Uterine smooth muscle cell (primary cell): ENCODE measurements at places on chromosomes 5 and 9. TPM values are rescaled to one million over a fixed set of nuclear protein-coding genes. Genes with fewer than 3 reads are reported as not detected.

Gene ENTPD2
- total RNA-seq = not detected in 2 replicates

Gene FRMD3
- total RNA-seq = 0.87 and 1.4 TPM in 2 replicates

Gene FAM53C
- 24.0 and 26.9 TPM in 2 replicates for total RNA-seq

Gene CNTFR
- total RNA-seq = not detected in 2 replicates

Gene ADAMTS13
- total RNA-seq = 0.77 and 2.7 TPM in 2 replicates

Gene MSH3
- 16.0 TPM in 2 replicates for total RNA-seq

Gene C9
- total RNA-seq = 0.55 and 1.1 TPM in 2 replicates

Gene TMEM232
- total RNA-seq = 1.9 and 2.0 TPM in 2 replicates

Gene NUTM2G
- total RNA-seq = not detected in 2 replicates

Gene CATSPER3
- total RNA-seq = 0.12 and 0.22 TPM in 2 replicates

Gene CDH6
- 12.7 and 21.6 TPM in 2 replicates for total RNA-seq

Gene STXBP1
- 58.5 and 64.5 TPM in 2 replicates for total RNA-seq

Gene CSF1R
- under 0.01 and 0.25 TPM in 2 replicates for total RNA-seq

Gene TAL2
- 0.12 and 0.22 TPM in 2 replicates for total RNA-seq

Gene PCDHGB3
- total RNA-seq = 2.3 and 4.2 TPM in 2 replicates

Gene ENTREP1
- not detected in 2 replicates for total RNA-seq
